ENCODE measurements at places on chromosomes 3 and 15. TPM values are rescaled to one million over a fixed set of nuclear protein-coding genes. Genes with fewer than 3 reads are reported as not detected.

DNA sequence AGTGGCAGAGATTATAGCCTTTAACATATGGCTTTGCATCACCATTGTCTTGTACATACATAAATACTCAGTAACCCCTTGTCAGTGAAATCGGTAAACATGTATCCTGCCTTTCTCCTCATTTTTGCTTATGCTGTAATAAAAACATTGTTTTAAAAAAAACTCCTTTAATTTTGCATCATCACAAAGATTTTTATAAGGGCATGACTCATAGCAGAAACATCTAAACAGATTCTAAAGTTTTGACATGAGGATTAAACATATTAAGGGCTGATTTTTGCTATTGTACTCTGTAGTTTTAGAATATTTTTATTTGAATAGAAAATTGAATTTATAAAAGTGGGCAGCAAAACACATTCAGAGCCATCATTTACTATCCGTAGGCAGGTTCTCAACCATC, 275.9 kb downstream of the ZIC4 start:
- no peak for DNase-seq

- no peak for DNase-seq
Observed at GRCh38 chr15:78930577-78931388, 14.1 kb downstream of the CTSH start.

- DNase-seq: peak; percentile 76
Observed at GRCh38 chr3:98901119-98901391, 440 bp downstream of the DCBLD2 start.

GRCh38 chr15:82081914-82082762, 36.3 kb upstream of the MEX3B start:
- no peak for DNase-seq

C2CD4B gene
- 0.26 TPM for polyA plus RNA-seq

GABRB3 gene
- 4.7 TPM for polyA plus RNA-seq

IREB2 gene
- 8.3 TPM for polyA plus RNA-seq
